ENCODE measurements at places on chromosomes 3 and 15.
A peak's percentile ranks its signal among the peaks of the same experiment; 100 is the strongest.

DNA sequence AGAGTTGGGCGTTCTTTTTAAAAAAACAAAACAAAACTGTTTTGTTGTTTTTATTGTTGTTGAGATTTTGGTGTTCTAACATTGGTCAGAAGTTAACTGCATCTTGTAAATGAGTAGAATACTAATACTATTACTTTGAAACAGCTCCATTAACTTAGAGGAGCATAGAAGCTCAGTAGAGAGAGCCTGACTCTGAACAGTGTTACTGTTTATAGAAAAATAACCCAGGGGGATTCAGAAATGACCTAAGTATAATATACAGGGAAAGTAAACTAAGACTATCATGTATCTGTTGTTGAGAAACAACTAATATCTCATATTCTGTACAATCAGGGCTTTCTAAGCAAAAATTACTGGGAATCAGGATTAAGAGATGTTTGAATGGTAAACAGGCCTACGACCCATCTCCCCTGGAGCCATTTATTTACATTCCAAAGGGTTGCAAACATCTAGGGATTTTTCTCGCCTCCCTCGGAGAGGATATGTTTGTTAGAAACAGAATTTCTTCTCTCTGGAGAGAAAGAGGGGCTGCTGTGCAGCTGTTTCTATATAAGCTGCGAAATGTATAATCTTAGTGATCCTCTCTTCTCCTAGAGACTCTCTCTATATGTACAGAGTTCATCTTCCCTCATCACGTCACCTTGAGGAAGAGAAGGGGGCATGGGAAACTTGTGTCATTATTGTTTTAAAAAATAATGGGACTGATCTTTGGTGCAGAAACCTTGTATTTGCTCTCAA lies 827.5 kb upstream of the DPPA4 start:
- no peaks in the 10 kb centered on the region for H3K4me1 ChIP-seq
- no peak overlapping the region for H3K4me3 ChIP-seq
- H3K27me3 ChIP-seq, result no peaks in the 10 kb centered on the region
- no peaks in the 10 kb centered on the region for H3K36me3 ChIP-seq
- no peak for DNase-seq

- H3K4me1 ChIP-seq, result no peaks in the 10 kb centered on the region
- peaks cover 5% of the 10 kb centered on the region for H3K36me3 ChIP-seq
- peaks cover 11% of the 10 kb centered on the region for H3K27me3 ChIP-seq
Observed at GRCh38 chr3:180631317-180631716, 29.4 kb downstream of the TTC14 start.

- H3K36me3 ChIP-seq, result no peaks in the 10 kb centered on the region
- H3K27ac ChIP-seq, result no peak overlapping the region
- H3K4me1 ChIP-seq, result no peaks in the 10 kb centered on the region
- no peak for DNase-seq
- H3K4me3 ChIP-seq, result no peak overlapping the region
Observed at GRCh38 chr3:23100106-23100505, 103.0 kb upstream of the UBE2E2 start.

GRCh38 chr3:151395806-151396205 lies 11.3 kb upstream of the P2RY12 start:
- no peaks in the 10 kb centered on the region for H3K36me3 ChIP-seq
- no peaks in the 10 kb centered on the region for H3K27me3 ChIP-seq

GRCh38 chr3:101673953-101674352 lies 3.0 kb downstream of the ZBTB11 start:
- H3K4me3 ChIP-seq, result no peak overlapping the region
- no peak for DNase-seq
- no peak overlapping the region for H3K27ac ChIP-seq
- H3K36me3 ChIP-seq, result no peaks in the 10 kb centered on the region
- H3K27me3 ChIP-seq, result no peaks in the 10 kb centered on the region

DNA sequence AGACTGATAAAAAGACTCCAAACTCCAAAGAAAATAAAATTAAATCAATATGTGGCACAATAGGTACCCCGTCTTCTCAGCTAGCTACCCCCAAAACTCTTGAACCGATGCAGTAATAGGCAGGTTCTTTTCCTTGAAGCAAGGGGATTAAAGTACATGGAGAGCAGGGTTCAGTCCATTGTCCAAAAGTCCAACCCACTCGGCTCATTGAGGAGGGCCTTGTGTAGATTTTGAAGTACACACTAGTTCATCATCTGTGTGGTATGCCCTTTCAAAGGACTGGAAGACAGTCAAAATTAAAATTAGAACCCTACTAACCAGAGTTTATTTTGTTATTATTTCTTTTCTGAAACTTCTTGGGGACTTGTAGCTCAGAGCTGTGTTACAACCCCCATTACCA lies 23.3 kb downstream of the TF start:
- no peaks in the 10 kb centered on the region for H3K27me3 ChIP-seq
- H3K27ac ChIP-seq, result no peak overlapping the region
- no peaks in the 10 kb centered on the region for H3K36me3 ChIP-seq
- DNase-seq, result no peak

- H3K27me3 ChIP-seq, result no peaks in the 10 kb centered on the region
- H3K36me3 ChIP-seq, result peaks cover 23% of the 10 kb centered on the region
- H3K4me1 ChIP-seq, result peaks cover 24% of the 10 kb centered on the region
- DNase-seq, result peak; percentile 92
Observed at GRCh38 chr3:149752051-149752787, at the start of gene COMMD2. COMMD2 (minus strand) TSS chr3:149752489; CDS start chr3:149752444, 45 bp downstream.

- no peaks in the 10 kb centered on the region for H3K27me3 ChIP-seq
- no peaks in the 10 kb centered on the region for H3K4me1 ChIP-seq
- DNase-seq, result peak; percentile 11
- H3K36me3 ChIP-seq, result no peaks in the 10 kb centered on the region
Observed at GRCh38 chr3:195066441-195066841, 204.5 kb downstream of the XXYLT1 start.

- H3K27ac ChIP-seq, result no peak overlapping the region
- peaks cover 4% of the 10 kb centered on the region for H3K27me3 ChIP-seq
- H3K36me3 ChIP-seq, result no peaks in the 10 kb centered on the region
- H3K4me3 ChIP-seq, result no peak overlapping the region
- no peak for DNase-seq
Observed at GRCh38 chr3:186013312-186013711, 75.5 kb upstream of the TRA2B start.

DNA sequence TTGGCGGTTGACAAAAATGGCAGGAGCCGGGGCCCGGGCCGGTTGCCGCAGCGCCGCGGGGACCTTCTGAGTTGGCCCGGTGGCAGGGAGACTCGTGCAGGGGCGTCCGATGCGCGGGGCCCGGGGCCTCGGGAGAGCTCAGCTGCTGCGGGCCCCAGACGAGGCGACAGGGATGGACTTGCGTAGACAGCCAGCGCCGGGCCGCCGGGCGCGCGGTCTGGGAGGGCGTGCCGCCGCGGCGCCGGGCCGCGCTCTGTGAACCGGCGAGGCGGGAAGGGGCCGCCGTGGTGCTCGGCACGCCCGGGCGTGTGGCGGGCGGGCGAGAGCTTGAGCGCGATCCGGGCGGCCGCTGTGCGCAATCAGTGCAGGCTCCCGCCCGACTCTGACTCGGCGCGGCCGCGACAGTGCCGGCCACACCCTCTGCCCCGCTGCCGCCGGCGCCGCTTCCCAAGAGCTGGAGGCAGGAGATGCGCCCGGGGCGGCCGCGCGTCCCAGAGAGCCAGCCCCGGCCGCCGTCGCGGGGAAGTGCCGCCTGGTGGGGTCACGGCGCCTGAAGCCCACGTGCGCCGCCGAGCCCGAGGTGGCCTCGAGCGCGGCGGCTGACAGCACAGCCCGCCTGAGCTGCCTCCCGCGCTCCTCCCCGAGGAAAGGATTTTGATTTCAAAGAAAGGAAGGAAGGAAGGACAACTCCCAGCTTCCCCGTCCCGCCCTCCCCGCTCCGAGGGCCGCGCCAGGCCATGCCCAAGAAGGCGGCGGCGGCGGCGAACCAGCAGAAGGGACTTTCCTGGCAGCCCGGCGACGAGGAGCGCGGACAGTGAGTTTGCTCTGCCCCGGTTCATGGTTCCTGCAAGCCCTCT lies 657 bp downstream of the TLNRD1 start:
- peak; percentile 92 for DNase-seq
- H3K36me3 ChIP-seq, result no peaks in the 10 kb centered on the region
- peaks cover 12% of the 10 kb centered on the region for H3K4me1 ChIP-seq
- peak overlapping the region; percentile 84 for H3K4me3 ChIP-seq
- peak overlapping the region; percentile 98 for H3K27ac ChIP-seq

DNA sequence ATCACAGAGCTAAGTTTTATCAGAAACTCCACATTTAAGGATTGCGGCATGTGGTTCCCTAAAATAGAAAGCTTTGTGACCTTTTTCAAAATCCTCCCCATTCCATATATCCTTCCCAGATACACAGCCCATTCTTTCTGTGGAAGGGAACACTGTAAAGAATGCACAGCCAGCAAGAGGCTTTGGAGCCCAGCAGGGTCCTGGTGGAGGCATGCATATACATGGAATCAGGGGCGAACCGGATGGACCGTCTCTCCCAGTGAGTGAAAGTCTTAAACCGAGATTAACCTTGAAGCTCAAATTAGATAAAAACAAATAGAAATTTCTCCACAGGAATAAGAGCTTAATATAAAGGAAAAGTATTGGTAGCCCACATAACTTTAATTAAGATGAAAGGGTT lies 436.2 kb upstream of the MDFIC2 start:
- H3K4me1 ChIP-seq, result no peaks in the 10 kb centered on the region
- no peak for DNase-seq
- H3K27ac ChIP-seq, result no peak overlapping the region
- no peaks in the 10 kb centered on the region for H3K27me3 ChIP-seq
- H3K4me3 ChIP-seq, result no peak overlapping the region

DNA sequence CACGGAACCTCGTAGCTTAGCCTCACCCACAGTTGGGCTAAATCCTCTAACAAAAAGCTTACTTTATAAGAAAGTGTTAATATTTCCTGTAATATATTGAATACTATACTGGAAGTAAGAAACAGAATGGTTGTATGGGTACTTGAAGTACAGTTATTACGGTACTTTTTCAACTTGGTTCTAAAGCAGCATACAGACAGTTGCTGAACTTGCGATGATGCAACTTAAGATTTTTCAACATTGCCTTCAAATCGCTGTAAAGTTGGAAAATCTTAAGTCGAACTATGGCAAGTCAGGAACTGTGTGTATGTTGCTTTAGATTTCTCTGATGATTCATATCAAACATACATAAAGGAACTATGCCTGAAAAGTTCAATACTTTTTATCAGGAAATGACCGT lies 204.4 kb upstream of the C2CD4B start:
- no peak overlapping the region for H3K4me3 ChIP-seq
- no peak overlapping the region for H3K27ac ChIP-seq
- H3K27me3 ChIP-seq, result peaks cover 6% of the 10 kb centered on the region
- no peaks in the 10 kb centered on the region for H3K4me1 ChIP-seq
- no peaks in the 10 kb centered on the region for H3K36me3 ChIP-seq
